ENCODE measurements at places on chromosomes 12 and 14.

DNA sequence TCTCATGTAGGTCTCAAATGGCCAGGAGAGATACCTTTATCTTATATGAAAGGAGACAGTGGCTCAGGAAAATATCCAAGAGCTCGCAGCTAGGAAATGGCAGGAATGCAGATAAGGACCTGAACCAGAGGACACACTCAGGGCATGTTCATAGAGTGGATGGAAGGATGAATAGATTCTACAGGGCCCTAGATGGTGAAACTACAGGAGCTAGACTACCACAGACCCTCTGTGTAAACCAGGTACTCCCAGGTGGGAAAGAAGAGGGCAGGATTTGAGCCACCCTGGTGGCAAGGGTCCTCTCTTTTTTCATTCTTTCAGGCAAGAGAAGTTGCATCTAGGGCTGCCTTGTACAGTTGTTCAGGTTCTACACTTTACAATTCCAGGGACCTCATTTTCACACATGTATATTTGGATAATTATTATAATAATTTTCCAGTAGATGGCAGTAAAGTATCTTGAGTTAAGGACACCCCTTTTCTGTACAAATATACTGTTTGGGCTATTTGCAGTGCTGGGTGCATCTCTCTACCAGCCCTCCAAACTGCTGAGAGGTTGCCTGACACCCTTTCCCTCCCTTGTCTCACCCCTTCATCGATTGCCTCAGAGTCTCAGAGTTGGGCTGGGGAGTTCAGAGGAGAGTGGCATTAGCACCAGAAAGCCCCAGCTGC, 10.5 kb upstream of the ZDHHC22 start:
- DNase-seq: no peak

DNA sequence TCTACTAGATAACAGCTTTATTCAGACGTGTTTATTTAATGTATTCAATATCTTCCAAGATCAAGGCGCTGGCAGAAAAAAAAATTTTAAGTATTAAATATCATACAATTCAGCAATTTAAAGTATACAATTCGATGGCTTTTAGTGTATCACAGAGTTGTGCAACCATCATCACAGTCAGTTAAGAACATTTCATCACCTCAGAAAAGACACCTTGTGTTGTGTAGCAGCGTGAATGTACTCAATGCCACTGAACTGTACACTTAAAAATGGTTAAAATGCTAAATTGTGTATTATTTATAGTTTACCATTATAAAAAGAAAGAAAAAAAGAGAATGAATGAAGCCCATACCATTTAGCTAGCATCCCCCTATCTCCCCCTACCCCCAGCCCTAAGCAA, 96.4 kb downstream of the RIN3 start:
- DNase-seq: no peak

- no peak for DNase-seq
Measured at GRCh38 chr14:86938320-86938719, 1054.7 kb downstream of the GALC start.

GRCh38 chr14:28759653-28760313, 6.8 kb upstream of the FOXG1 start:
- no peak for DNase-seq

- DNase-seq: no peak
Measured at GRCh38 chr12:109946505-109946904, 46.4 kb downstream of the TCHP start.

- DNase-seq: no peak
Measured at GRCh38 chr14:59511916-59512575, 27.7 kb downstream of the JKAMP start.

- DNase-seq: no peak
Measured at GRCh38 chr14:76085358-76085757, 66.4 kb upstream of the GPATCH2L start.

DNA sequence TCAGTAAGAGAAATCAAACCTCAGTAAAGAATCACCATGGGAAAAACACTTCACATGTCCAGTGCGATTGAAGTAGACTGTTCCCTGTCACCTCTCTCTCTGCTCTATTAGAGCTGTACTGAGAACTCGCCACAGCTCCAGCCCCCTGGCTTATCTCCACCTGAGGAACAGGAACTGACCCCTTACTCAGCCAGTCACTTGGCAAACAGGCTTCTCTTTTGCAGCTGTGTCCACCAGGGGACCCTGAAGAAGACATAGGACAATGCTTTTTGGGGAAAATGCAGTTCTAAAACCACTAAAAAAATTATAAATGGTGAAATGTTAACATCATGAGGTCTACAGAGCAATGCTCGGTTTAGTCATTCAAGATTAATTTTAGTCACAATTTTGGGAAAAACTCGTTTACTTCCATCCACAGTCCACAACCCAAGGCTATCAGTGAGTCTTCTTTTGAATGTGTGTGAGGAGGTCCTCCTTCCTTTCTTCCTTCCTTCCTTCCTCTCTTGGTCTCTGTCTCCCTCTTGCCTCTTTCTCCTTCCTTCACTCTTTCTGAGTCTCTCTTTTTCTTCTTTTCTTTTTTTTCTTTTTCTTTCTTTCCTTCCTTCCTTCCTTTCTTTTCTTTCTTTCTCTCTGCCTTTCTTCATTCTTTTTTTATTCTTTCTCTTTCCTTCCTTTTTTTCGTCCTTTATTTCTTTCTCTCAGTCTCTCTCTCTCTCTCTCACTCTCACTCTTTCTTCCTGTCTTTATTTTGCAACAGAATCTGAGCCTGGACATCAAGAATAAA, 1189.5 kb upstream of the TMEM132C start:
- no peak for DNase-seq

DNA sequence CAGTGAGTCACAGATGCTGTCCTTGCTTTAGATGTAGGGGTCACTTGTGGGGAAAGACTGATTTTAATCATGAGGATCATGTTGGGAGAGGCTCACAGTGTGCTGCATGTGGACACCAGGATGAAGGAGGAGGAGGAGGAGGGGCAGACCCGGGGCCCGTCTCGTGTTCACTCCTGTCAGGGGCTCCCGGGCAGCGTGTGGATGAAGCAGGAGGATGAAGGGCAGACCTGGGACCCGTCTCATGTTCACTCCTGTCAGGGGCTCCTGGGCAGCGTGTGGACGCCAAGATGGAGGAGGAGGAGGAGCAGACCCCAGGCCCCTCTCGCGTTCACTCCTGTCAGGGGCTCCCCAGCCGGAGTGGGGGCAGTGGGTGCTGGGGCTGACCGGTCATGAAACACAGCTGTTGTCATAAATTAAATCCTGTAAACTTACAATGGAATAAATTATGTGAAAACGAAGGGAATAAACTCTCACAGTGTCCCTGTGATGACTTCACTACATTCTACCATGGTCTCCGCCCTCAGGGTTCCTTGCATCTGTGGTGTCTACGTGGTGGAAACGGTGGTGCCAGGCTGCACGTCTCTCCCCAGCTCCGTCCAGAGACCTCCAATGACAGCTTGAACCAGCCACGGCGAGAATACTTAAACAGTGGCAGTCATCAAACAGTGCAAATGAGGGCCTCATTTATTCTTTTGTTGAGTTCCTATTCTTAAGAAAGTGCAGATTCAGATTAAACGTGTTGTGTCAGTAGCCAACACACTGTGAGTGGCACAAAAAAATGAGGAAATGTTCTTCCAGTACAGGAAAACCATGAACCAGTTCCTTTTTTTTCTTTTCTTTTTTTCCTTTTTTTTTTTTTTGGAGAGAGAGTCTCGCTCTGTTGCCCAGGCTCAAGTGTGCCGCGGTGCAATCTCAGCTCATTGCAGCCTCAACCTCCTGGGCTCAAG, 37.7 kb upstream of the SFSWAP start:
- DNase-seq: no peak

DNA sequence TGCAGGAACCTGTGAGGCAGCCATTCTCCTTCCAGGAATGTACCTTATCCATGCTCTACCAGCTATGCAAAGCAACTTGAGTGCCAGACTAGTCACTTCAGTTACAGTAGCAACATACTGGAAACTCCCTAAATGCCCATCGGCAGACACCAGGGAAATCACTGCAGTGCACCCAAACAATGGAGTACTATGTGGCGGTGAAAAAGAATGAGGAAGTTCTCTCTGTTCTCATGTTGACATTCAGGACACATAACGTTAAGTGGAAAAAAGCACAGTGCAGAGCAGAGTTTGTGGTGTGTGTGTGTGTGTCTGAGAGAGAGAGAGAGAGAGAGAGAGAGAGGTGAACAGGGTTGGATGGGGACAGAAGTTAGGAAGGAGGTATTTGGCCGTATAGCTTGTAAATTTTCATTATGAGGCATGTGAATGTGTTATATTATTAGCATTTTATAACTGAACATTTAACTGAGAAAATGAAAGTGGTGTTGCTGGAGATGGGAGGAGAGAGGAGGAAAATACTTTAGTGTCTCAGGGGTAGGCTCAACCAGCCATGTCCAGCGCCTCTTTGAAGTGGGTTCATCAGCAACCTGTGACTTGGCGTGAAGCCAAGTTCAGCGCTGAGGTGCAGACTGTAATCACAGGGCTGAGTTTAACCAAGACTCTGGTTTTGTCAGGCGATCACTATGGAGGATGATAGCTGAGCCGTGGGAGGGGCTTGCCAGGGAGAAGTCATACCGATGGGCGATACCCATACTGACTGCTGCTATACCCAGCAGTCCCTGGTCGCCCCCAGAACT, 17.3 kb downstream of the TNFAIP2 start:
- DNase-seq: no peak

DNA sequence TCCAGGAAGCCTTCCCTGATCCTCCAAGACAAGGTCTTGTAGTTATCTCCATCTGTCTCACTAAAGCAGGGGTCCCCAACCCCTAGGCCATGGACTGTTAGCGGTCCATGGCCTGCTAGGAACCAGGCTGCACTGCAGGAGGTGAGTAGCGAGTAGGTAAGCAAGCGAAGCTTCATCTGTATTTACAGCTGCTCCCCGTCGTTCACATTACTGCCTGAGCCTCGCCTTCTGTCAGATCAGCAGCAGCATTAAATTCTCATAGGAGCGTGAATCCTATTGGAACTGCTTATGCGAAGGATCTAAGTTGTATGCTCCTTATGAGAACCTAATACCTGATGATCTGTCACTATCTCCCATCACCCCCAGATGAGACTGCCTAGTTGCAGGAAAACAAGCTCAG, 12.4 kb upstream of the NFYB start:
- no peak for DNase-seq

DNA sequence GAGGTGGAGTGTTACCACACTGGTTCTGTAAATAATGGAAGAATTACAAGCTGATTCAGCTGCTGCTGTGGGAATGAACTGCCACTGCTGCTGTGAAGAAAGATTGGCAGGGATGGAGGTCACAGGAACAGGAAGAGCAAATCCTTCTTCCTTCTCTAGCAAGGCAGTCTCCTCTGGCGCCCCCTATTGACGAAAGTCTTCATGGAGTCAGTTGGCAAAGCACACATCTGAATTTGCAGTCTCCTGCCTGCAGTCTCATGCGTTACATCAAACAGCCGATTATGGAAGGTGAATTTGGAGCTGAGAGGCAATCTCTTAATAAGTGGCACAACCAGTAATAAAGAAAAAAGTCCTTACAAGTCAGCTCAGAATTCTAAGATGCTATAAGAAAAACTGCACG, 106.0 kb upstream of the TMTC1 start:
- DNase-seq: peak; percentile 12

DNA sequence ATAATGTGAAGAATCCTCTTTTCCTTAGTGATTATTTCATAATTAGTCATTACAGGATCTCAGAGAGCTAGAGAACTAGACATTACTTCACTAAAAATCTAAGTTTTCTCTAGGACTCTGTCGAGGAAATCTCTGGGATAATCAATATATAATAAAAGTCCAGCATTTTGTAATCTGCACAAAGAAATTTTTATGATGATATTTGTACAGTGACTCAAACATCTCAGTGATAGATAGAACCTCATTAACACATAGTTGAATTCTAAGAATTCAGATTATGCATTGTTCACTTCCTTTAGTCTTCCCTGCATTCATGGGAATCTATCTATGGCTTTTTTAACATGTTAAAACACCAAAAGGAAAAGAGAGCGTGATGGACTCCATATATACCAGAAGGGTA, 11.0 kb downstream of the ITPR2 start:
- DNase-seq: no peak

GRCh38 chr12:3102771-3103410, 25.7 kb downstream of the TSPAN9 start:
- no peak for DNase-seq

DNA sequence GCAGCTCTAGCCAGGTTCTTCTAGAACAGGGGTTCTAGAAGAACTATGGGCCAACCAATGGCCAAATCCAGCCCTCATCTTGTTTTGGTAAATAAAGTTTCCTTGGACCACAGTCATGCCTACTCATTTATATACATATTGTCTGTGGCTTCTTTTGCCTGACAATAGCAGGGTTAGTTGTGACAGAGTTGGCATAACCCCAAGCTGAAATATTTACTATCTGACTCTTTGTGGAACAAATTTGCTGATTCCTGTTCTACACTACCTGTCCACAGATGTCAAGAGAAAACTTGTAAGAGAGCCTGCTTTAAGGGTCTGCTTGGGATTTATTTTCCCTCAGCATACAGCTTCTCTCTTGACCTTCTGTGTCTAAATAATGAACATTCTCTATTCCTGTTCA, 289.0 kb downstream of the KSR2 start:
- DNase-seq: no peak

GRCh38 chr12:31797230-31797872, 68.5 kb upstream of the AMN1 start:
- no peak for DNase-seq

GRCh38 chr12:43132291-43132690, 419.7 kb downstream of the ADAMTS20 start:
- DNase-seq: no peak

DNA sequence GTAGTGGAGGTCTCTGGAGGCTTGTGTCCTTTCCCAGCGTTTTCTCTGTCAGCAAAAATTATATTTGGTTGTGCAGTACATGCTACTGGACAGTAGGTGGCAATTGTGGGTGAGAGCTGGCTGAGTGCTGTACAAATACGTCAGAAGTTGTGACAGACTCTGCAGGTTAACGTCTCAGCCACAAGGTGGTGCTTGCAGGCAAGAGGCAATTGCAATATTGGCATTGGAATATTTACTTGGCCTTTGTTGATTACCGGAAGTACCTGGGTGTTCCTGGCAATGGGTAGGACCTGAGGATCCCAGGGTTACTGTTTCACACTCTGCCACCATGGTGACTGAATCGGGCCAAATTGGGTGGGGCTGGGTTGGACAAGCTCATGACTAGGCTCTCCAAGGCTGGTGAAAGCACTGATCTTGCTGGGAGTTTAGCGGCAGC, 333.9 kb upstream of the LMO3 start:
- peak; percentile 27 for DNase-seq

DNA sequence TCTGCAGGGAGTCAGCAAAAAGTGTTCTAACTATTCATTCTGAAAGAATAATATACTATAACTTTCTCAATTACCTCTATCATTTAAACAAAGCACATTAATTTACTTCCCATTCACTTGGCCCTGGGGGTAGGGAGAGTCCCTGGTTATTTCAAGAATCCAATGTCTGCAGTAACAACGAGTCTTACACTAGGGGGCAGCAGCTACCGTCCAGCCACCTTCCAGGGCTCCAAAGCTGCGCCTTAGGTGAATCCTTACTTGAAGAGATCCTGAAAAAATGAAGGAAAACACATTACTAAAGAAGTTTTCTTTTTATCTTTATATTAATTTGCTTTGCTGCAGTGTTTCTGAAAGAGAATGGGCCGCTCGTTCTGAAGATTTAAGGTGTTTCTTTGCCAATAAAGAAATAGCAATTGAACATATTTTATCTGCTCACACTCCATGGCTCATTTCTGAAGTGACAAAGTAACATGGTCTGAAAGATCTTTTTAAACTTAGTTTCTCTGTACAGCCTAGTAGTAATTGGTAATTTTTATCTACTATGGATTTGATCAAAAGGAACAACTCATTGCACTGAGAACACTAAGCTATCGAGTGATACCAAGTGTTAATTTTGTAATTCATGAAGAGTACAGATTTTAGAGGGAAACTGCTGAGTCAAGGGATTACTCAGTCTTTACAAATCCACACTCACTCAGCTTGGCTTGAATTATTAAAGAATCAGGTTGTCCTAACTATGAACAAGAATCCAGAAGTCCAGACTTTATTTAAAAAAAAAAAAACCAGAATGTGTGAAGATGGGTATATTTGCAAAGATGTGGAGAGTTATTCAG, 27.6 kb downstream of the BHLHE41 start:
- DNase-seq: no peak

Measured in skeletal muscle cell (primary cell).